ENCODE measurements at places on chromosomes 5 and 9. TPM values are rescaled to one million over a fixed set of nuclear protein-coding genes. Genes with fewer than 3 reads are reported as not detected.

DNA sequence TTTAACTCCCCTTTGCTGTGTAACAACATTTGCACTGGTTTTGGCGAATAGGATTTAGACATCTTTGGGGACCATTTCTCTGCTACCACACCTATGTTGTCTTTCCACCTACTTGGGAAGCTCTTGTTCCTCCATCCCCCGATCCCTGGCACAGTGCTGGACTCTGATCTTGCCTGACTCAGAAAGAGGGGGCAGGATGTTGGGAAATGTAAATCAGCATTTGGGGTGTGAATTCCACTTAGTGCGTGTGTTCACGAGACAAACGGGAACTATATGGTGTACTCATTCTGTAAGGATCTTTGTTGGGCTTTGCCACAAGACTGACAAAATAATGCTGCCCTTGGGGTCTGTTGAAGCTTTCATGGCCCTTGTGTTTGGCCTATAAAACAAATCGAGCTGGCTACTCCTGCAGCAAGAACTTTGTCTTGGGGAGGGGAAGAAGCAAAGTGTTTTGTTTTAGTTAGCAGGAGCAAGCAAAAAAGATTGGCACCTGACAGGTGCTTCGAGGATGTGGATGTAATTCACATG lies 18.5 kb downstream of the TMEM268 start:
- DNase-seq = no peak

DNA sequence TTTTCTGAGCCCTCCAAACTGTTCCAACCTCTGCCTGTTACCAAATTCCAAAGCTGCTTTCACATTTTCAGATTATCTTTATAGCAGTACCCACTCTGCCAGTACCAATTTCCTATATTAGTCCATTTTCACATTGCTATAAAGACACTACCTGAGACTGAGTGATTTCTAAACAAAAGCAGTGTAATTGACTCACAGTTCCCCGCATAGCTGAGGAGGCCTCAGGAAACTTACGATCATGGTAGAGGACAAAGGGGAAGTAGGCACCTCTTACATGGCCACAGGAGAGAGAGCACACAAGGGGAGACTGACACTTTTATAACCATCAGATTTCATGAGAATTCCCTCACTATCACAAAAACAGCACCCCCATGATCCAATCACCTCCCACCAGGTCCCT lies 105.0 kb downstream of the DTWD2 start:
- no peak for DNase-seq

GRCh38 chr9:122080986-122081385 lies 12.1 kb downstream of the TTLL11 start:
- no peak for DNase-seq

DNA sequence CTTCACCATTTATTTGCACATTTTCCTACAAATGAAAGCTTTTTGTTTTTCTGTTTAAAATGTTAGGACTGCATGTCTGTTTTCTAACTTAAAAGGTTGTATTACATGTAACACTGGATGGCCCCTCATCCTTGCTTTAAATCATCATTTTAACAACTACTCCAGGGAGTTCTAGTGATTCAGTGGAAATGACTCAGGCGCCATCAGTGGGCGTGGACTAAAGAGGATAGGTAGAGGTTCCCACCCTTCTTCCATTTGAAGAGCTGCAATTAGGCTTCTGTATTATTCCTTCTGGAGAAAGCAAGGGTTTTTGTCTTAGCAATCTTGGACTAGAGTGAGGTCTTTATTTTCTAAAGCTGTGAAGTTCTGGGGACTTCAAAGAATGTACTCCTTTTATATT lies 213.7 kb downstream of the TMEM38B start:
- DNase-seq = no peak

- no peak for DNase-seq
These were observed 43.2 kb downstream of the BARX1 start for GRCh38 chr9:93911801-93912554.

DNA sequence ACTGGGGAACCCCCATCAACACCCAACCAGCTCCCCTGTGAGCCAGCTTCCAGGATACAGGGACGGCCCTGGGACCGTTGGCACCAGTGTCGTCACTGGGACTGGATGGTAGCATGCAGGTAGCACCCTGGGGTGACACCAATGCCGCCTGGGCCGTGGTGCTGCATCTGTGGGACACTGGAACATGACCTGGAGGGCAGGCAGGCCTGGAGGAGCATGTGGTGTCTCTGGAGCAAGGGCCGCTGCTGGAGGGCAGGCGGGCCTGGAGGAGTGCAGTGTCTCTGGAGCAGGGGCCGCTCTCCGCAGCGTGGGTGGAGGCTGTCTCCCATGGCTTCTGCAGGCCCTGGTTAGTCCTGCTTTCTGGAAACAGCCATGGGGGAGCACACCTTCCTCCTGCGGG lies 13.1 kb downstream of the LPCAT1 start:
- no peak for DNase-seq

DNA sequence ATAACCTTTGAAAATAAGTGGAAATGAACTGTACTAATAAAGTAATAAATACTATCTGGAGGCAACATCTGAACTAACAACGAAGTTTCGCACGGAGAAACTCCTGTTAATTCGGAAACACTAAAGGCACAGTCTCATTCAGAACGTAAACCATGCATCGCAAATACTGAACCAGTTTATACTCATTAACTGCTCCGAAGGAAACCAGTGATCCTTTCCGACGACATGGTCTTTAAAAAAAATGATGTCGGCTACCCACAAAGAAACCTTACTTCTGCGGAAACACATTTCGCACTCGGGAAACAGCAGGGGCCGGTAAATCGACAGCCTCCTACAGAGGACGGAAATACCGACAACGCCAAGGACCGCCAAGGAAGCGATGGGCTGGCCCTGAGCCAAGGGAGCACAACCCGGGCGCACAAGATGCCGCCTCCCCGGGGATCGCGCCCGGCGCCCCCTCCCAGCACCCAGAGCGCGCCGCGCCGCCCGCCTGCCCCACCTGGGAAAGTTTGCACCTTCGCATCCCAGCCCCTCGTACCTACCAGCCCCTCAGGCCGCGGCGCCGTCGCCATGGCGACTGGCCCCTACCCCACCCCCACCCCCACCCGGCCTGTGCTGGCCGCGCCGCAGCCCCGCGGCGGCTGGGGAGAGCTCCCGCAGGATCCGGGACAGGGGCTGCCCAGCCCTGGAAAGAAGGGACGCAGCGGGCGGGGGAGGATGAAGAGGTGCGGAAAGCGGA lies 732 bp downstream of the PRKAA1 start:
- DNase-seq = peak; percentile 82

DNA sequence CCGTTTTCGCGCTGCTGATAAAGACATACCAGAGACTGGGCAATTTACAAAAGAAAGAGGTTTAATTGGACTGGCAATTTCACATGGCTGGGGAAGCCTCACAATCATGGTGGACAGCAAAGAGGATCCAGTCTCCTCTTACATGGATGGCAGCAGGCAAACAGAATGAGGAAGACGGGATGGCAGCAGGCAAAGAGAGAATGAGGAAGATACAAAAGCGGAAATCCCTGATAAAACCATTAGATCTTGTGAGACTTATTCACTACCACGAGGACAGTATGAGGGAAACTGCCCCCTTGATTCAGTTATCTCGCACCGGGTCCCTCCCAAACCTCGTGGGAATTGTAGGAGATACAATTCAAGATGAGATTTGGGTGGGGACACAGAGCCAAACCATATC lies 95.0 kb downstream of the OSTF1 start:
- DNase-seq = no peak

STC2 gene
- 25.5 TPM for total RNA-seq

UGCG gene
- 65.0 TPM for total RNA-seq

DNA sequence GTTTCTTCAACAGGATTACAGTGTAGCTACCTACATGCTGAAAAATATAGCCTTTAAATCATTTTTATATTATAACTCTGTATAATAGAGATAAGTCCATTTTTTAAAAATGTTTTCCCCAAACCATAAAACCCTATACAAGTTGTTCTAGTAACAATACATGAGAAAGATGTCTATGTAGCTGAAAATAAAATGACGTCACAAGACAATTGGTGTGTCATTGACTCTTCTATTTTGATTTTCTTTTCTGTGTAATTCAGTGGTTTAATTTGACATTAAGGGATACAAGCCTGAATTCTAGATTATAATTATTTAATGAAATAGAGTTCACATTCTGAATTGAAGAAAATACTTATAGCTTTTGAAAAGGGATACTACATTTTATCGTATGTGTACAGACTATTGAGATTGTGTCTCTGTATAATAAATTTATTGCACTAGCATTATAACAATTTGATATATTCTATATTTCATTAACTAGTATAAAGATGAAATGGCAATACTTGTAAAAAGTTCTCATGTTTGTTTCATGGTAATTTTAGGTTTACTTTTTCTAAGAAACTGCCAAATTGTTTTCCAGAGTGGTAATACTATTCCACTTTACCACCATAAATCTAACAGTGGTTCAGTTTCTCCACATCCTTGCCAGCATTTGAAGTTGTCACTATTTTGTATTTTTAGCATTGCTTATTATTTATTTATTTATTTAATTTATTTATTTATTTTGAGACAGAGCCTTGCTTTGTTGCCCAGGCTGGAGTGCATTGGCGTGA lies 18.7 kb downstream of the ANXA1 start:
- DNase-seq = no peak

- DNase-seq = no peak
These were observed 19.6 kb downstream of the MRPL36 start for GRCh38 chr5:1779782-1780613.

DNA sequence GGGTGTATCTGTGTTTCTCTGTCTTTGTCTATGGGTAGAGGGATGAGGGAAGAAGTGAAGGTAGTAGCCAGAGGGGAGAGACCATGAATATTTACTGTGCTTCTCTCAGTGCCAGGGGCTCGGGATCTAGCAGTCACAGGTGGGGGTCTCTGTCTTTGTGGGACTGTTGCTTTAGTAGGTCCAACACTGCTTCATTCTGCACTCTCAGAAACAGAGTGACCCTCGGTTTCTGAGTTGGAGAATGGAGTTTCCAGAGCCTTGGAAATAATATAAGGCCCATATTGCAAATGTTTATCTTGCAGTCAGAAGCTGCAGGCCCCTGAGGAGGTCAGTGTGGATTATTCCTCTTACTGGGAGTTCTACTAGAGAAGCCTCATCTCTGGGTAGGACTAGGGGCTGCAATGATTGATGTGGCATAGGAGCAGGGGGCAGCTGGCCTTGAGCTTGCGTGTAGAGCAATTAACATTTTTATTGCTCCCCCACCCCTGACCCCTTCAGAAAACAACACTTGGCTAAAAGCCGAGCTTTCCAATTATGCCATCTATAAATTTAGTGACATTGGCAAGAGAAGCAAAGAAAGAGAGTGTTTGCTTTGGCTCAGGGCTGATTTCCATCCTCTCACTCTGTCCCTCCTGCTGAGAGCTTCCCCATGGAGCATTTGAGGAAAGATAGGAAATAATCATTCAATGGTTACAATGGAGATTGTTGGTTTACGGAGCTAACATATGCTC lies 55.0 kb upstream of the TRPC7 start:
- DNase-seq = no peak

DNA sequence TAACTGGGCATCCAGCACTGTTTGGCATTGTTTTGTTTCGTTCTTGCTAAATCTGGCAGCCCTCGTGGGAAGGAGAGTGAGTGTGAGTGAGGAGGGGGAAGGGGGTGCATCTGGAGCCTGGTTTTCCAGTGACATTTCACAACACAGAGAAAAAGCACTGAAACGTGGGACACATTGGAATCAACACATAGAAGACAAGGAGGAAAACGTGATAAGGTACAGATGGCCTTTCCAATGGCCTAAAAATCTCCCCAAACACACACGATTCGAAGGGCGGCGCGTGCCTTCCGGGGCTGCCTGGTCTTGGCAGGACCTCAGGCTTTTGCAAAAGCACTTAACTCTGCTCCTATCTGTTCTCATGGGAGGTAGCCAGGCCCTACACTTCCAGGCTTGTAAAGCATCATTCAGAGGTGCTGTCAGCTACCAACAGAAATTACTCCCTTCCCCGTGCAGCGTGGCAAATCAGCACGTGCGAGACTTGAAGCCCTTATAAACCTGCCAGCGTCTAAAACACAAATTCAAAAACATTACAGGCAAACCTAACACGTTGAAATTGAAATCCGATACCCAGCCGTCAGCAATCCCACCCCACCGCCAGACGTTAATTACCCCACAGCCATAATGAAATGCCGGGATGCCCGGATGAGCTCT lies 129.4 kb downstream of the OLFM1 start:
- DNase-seq = no peak

- DNase-seq = no peak
These were observed 7.1 kb downstream of the LRRC70 start for GRCh38 chr5:62585751-62586150.

Measured in Caki2 (cell line).